ENCODE measurements at places on chromosomes 6 and 20.

GRCh38 chr6:101918471-101918870 lies 525.0 kb downstream of the GRIK2 start:
- DNase-seq, result no peak

- no peak for DNase-seq
Measured at GRCh38 chr6:55100686-55101085, 73.6 kb upstream of the HCRTR2 start.

- DNase-seq, result no peak
Measured at GRCh38 chr6:47034926-47035325, 7.2 kb downstream of the ADGRF1 start.

- DNase-seq, result no peak
Measured at GRCh38 chr20:58851221-58851968, 693 bp upstream of the GNAS-AS1 start.

DNA sequence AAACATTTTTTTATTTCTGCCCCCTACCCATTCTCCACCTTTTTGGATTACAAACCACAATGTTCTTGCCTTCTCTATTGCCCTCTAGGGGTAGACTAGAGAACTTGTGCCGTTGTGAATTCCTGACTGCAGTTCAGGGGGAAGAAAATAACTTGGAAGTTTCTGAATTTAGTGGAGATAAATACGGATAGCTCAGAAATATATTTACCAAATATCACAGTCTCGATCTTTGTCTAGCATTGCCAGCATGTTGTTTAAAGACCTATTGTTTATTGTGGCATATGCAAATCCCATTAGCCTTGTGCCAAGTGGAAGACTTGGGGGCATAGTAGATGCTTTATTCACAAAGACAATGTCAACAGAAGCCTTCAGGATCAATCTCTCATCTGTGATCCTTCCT lies 154.1 kb upstream of the MMS22L start:
- DNase-seq, result peak; percentile 59

DNA sequence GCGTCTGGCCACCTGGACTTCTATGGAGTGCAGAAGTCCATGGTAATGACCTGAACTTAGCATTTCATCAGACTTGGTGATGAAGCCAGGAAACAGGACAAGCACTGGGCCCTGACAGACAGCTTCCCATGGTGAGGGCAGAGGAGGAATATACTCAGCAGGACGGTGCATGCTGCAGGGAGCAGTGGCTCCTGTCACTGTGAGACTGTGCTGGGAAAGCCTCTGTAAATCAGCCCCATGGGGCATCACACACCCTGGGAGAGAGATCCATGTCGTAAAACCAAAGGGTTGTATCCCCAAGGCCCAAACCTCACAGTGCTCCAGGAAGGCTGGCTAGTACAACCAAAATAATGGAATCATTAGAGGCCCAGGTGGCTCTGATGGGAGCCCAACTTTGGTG lies 58.7 kb upstream of the PRND start:
- DNase-seq, result no peak

DNA sequence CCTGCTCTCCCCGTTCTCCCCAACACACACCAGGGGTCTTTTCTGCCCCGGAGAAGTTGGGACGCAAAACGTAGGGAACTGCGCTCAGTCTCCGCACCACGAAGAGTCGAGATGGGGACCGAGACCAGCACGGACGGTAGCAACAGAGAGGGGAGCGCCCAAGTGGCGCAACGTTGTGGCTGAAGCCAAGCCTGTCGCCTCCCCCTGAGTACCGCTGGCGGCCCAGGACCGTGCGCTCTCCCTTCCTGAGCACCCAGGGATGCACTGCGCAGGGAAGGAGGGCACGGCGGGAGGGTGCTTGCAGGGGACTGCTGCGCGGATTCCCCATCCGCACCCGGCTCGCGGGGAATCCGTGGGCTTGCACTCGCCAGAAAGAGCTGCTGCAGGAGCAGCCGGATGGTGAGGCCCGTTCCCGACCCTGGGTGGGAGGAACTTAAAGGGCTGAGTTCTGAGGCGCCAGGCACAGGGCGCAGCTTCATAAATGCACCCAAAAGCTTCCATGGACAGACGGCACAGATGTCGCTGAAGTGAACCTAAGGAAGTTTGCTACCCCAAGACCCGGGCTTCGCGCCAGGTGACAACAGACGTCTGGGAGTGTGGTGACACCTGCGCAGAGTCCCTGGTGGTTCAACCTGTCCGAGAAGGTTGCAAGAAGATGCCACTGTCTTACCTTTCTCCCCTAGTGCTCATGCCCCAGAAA lies 178.7 kb downstream of the TBXT start:
- DNase-seq, result no peak

Data from mesendoderm (in vitro differentiated cells).